ENCODE measurements at places on chromosomes 1 and 21.

DNA sequence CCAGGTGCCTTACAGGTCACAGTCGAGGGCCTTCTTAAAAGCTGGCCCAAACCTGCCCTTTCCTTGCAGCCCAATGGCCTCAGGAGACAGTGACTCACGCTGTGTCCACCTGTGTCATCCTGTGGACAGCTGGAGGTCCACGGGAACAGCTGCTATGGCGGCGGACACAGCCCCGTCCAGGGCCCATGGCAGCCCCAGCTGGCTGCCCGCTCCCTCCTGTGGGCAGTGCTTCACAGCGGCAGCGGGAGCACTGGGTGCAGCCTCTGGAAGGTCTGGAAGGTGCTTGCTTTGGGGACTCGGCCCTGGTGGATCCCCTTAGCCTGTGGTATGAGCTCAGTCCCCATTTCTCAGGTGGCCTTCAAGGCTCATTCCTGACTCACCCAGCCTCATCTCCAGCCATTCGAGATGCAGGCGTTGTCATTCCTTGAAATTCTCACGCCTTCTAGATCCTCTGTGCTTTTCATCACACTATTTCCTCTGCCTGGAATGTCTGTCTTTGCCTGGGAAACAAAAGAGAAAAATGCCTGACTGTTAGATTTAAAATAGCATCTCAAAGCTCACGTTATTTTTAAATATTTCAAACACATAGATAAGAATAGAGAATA, 86.8 kb downstream of the KIF26B start:
- no peak for DNase-seq

GRCh38 chr1:154583773-154584172, 16.2 kb downstream of the CHRNB2 start:
- DNase-seq = no peak

DNA sequence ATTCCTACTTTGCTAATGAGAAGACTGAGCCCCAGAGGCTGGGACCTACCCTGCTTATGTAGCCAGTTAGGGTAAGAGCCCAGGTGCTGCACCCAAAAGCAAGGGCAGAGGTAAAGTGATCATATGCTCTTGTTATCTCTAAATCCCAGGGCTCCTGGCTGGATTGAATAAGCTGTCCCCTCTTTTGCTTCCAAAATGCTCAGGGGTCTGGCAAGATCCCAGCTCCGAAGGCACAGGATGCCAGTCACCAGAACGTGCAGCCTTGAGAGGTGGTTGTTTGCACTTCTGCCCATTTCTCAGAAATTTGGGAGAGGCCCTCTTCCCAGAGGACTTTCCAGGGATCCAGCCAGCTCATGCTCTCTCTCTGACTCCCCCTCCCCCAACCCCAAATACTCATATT, 142.4 kb upstream of the TMEM51 start:
- DNase-seq = no peak

DNA sequence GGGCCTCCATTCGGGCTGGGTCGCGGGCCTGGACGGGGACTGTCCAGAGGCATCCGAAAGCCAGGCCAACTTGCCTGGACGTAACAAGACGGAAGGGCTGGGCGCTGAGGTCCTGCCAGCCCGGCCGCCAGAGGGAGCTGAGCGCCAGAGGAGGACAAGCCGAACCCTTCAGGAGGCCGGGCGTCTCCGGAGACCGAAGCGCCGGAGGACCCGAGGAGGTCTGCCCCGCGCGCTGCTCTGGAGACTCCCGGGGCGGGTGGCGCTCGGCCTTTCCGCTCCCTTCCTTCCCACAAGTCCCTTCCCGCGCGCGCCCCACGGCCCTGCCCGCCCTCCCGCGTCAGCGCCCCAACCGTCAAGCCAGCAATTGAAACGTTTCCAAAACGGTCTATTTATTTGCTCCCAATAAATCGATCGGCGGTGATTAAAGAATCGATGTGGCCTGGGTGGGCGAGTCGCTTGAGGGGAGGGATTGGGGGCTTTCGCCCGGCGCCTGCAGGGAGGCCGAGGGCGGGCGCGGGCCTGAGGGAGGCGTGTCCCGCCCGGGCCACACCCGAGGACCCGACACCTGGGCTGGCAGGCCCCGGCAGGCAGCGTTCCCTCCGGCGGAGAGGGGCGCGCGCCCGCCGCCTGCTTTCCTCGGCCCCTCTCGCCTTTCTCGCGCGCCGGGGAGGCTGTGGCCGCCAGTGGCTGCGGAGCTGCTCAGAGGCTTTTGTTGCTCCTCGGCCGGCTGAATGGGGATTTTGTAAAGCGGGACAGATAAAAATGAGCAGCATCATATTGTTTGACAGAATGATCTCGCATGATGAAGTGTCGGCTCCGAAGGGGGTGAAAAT, 5.2 kb upstream of the FOXD3 start:
- DNase-seq = peak; percentile 86

DNA sequence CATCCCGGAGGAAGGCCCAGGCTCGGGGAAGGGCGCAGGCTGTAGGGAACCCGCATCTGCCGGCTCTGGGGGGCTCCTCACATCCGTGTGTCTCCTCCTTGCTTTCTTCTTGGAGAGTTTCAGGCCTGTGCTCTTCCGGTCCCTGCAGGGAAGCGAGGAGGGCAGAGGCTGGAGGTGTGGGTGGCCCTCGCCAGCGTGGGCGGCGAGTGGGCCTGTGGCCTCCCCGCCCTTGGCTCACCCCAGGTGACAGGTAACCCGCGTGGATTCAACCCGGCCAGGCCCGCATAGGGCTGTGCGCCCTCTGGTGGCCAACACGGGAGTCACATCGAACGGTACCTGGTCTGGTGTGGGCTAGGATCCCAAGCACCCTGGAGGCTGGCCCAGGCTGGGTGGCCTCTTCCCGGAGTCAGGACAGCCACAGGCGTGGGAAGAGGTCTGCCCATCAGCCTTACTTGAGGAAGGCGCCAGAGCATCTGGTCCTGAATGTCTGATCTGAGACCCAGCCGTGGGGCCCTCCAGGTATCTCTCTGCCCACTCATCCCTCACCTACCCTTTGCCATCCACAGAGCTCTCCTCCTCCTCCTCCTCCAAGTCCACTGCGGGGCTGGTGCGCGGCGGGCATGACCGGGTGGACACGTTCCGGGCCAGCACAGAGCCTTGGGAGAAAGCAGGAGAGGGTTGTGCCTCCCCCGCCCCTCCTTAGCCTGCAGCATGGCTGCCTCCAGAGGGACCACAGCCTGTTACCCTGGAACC, 9.6 kb upstream of the TNFRSF25 start:
- peak; percentile 52 for DNase-seq

DNA sequence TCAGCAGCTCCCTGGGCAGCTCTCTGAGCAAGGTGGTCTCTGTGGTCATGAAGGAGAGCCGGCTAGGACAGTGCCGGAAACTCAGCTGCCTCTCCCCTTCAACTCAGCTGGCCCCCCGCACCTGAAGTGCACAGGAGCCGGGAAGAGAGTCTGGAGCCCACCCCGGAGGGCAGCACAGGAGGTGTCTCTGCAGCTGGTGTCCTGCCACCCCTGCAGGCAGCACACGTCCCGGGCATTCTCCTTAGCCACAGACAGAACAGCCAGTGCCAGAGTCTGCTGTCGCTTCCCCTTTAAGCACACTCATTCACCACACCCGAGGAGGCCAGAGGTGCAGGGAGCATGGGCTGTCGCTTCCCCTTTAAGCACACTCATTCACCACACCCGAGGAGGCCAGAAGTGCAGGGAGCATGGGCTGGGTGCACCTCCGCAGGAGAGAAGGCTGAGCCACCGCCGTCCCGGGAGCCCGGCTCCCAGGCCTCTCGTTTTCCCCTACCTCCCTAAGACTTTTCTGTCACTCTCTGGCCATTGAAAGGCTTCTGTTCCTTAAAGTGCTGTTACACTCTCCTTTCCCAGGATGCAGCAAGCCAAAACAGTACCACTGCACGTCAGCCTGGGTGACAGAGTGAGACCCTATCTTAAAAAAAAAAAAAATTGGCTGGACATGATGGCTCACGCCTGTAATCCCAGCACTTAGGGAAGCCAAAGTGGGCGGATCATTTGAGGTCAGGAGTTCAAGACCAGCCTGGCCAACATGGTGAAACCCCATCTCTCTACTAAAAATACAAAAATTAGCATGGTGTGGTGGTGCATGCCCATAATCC, 16.9 kb upstream of the SAMD11 start:
- DNase-seq = no peak

DNA sequence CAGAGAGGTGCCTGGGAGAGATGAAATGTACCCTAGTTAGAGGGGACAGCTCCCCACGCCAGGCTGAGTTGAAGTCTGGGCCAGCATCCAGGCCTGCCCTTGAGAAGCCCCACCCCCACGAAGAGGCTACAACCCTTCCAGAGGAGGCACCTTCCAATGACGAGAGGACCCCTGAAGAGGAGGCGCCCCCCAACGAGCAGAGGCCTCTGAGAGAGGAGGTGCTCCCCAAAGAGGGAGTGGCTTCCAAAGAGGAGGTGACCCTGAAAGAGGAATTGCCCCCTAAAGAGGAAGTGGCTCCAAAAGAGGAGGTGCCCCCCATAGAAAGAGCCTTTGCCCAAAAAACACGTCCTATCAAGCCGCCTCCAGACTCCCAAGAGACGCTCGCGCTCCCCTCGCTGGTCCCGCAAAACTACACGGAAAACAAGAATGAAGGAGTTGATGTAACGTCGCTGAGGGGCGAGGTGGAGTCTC, 3.1 kb downstream of the EVA1B start:
- no peak for DNase-seq

GRCh38 chr1:185843297-185843869, 109.2 kb downstream of the HMCN1 start:
- peak; percentile 16 for DNase-seq

GRCh38 chr1:54989473-54989872, 9.0 kb downstream of the TMEM61 start:
- DNase-seq = peak; percentile 31

- DNase-seq = no peak
Observed at GRCh38 chr1:206082831-206083695, 30.1 kb downstream of the RHEX start.

DNA sequence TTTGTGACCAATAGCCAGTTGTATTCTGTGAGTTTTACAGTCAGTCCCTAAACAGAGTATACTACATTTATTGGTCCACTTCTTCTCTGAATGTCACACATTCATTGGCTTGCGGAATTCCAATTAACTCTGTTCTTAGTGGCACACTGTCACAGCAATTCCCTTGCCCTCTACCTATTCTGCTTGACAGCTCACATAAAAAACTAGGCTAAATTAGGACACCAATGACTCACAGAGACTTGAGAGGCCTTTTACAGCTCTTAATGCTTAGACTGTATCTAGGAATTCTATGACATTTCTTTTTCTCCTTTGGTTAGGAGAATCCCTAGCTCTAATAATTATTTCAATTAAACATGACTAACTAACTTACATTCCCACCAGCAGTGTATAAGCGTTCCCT, 104.1 kb downstream of the NEGR1 start:
- no peak for DNase-seq

- no peak for DNase-seq
Observed at GRCh38 chr21:16620786-16621320, 891.1 kb downstream of the USP25 start.

DNA sequence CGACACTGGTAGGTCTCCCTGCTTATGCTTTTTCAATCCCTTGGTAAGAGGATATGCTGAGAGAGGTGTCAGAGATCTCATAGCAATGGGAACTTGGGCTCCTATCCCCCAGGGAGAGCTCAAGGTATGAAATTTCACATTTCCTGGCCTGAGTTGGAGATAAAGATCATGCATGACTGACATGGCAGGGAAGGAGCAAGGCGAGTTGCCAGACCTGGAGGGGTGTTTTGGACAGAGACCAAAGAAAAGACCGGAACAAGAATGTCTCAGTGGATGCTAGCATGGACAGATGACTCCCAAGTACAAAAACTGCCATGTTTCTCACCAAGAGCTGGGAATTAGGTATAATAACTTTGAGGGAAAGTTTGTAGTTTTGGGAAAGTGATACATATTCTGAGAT, 334.1 kb upstream of the B3GALT2 start:
- DNase-seq = no peak

DNA sequence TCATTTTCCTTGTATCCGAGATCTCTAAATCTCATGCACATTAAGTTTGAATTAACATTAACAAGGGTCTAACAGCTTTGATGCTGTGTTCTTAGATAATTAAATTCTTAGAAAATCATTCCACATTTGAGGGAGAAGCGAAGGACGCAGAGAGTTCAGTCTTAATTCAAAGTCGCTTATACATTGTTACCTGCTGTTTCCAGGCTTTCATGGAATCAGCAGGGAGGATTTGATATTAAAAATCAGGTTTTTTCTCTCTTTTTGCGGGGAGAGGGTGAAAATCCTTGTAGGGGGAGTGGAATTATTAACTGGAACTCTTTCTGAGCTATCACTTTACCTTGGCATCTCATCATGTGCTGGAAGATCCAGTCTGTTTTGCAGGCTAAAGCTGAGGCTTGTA, 27.7 kb upstream of the DAB1 start:
- DNase-seq = no peak

GRCh38 chr21:33775100-33775828, 133.0 kb downstream of the ITSN1 start:
- DNase-seq = no peak

- no peak for DNase-seq
Observed at GRCh38 chr1:223771814-223772770, 59.8 kb downstream of the CAPN2 start.

DNA sequence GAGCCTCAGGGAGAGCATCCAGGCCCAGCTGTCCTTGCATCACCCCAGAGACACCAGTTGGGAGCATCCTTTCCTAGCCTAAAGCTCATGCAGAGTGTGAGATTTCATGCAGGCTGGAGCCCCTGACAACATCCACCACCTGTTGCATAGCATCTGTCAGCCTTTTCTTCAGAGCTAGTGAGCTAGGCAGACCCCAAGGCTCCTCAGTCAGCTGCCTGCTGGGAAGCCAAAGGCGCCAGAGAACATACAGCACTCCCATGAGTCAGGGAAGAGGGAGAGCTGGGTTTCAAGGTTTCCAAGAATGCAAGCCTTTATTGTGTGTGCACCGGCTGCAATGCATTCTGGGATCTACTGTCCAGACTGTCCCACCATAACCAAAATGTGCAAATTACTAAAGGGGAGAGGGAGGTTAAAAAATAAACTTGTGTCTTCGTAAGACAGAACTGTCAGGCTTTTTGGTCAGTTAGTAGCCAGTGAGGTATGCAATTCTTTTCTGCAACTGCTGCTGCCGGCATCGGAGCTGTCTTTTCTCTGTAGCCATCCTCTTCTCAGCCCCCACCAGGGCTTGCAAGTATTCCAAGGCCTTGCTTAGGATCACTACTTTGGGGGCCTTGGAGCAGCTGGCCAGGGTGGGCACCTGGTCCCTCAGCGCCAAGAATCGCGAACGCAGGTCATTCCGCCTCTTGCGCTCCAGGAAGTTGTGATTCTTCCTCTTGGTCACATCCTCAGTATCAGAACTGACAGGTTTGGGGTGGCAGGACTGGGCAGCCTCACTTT, 4.6 kb downstream of the MYCL start:
- DNase-seq = no peak

Data from COR-L47 (cell line).